ENCODE measurements at places on chromosomes 12 and 14.

DNA sequence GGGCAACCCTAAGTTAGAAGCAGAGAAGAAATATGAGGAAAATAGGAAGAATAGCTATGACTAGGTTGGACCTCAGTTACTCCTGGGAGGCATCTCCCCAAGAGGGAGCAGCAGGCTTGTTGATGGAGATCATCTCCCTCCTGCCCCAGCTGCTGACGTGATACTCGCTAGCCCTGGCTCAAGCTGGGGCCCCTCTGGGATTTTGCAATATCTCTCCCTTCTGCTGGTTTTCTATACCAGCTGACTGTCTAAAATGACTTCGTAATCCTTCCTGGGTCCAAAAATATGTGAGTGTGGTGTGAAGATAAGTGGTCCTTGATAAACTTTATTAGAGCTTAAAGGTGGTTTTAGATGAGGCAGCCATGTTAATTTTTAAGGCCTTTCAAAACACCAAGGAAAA lies 4.5 kb upstream of the HECTD4 start:
- DNase-seq = no peak

- no peak for DNase-seq
Measured at GRCh38 chr12:120534703-120535655, 823 bp downstream of the RNF10 start.

DNA sequence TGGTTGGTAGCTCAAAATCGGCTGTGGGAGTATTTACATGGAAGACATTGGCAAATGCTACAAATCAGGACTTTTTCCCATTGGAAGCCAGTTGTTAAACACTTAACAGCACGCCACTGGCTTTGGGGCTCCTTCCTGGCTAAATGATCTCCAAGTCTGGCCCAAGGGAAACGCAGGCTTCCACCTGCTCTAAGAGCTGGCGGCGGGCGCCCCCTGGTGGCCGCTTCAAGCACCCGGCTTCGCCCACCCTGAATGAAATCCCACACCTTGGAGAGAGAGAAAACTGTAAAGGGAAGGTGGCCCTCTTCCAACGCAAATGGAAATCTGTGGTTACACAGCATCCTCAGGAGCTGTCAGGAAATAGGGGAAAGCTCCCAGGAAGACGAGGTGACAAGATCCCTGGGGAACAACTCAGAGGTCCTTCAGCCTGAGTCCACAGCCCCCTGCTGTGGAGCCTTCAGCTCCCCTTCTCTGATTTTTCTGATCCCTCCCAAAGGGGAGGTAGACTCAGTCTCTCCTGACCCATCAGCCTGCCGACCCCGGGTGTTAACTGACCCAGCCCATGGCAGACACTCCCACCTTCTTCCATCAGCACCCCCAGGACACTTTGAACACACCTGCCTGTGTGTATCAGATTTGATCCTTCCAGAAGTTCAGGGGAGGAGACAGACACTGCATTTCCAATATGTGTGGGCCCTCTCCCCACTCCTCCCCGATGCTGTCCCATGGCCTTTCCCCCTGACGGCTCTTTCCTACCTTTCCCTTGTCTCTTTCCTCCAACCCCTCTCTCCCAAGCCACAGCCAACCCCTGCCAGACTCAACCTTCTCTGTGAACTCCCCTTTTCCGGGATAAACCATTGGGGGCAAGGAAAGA lies 15.4 kb downstream of the SELPLG start:
- DNase-seq = peak; percentile 13

GRCh38 chr12:2125651-2126522 lies 73.1 kb downstream of the CACNA1C start:
- no peak for DNase-seq

DNA sequence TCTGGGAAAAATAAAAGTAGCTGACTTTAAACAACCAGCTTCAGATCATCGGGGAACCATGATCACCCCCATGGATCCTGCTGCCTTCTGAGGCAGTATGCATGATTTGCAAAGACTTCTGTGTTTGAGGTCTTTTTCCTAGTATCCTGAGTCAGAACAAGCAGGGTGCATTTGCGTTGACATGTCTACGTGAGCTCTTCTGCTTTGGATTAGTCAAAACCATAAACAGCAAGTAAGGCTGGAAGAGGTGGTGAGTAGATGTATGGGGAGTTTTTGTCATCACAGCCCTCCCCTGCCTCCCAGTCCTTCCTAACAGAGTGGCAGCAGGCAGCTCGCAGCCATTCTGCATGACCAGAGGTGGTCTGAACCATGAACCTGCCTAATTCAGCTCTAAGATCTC lies 24.1 kb downstream of the PLEKHG7 start:
- DNase-seq = no peak
